Esophagus squamous epithelium (tissue), 5 donors: ENCODE measurements at places on chromosomes 5 and 9.

DNA sequence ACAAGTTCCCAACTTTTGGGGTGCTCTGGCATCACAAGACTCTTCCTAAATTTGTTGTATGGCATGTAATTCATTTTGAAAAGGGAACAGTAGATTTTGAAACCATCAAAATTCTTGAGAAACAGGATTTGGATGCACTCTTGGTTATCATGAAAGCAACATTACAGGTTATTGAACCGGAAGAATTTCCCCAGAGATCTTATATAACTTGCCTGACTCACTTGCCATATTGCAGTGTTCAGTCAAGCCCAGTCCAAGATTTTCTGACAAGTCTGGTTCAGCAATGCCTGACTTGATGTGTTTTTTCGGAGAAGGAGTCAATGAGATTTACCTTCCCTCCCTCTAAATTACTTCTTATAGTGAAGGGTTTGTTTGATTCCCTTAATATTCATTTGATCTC, 32.0 kb downstream of the SMIM15 start:
- no peak for DNase-seq

- DNase-seq, result no peak
These were observed 338.5 kb downstream of the GLIS3 start for GRCh38 chr9:3961409-3961808.

- DNase-seq, result no peak
These were observed 118.6 kb upstream of the DAB2 start for GRCh38 chr5:39543335-39543734.

GRCh38 chr5:2371419-2371710, 380.1 kb downstream of the IRX2 start:
- no peak for DNase-seq

DNA sequence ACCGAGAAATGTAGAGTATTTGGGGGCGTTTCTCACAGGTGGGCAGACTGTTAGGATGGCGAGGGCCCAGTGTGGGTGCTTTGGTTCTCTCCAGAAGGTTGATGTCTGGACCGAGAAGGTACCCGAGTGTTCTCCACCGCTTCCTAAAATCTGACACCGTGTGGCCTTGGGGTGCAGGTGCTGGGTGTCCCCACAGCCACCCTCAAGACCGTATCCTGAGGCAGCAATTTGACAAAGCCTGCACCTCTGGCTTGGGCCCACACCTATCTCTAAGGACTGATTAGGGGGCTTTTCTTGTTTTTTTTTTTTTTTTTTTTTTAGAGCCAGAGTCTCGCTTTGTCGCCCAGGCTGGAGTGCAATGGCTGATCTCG, 1.3 kb downstream of the PPP1R26 start:
- DNase-seq, result no peak

GRCh38 chr5:173835131-173835530, 53.0 kb upstream of the CPEB4 start:
- DNase-seq, result no peak

GRCh38 chr5:148091991-148092964, 28.5 kb downstream of the SPINK5 start:
- DNase-seq, result no peak

GRCh38 chr5:160548949-160549645, 127.4 kb downstream of the PTTG1 start:
- no peak for DNase-seq

DNA sequence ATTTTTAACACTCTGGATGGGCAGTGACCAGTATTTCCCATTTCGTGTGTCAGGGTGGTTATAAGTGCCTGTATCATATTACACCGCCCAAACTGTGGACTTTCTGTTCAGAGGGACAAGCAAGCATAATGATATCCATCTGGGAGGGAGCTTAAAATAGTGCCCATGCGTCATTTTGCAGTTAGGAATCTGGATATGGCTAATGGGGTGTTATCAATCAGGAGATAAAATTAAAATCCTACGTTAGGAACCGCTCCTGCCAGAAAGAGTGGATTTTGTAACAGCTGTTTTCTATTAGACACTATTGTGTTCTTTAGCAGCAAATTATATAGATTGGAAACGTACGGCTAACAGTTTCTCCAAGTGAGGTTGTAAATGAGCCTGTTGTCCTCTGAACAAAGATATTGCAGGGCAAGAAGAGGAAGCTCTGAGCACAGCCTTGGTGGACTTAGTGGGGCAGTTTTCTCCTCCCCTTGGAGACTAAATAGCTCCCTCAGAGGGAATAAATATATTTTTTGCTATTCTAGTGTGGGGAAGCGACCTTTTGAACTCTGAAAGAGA, 160.4 kb downstream of the SPATA31D1 start:
- DNase-seq, result no peak

- no peak for DNase-seq
These were observed 2.1 kb downstream of the TMED9 start for GRCh38 chr5:177594071-177594470.

DNA sequence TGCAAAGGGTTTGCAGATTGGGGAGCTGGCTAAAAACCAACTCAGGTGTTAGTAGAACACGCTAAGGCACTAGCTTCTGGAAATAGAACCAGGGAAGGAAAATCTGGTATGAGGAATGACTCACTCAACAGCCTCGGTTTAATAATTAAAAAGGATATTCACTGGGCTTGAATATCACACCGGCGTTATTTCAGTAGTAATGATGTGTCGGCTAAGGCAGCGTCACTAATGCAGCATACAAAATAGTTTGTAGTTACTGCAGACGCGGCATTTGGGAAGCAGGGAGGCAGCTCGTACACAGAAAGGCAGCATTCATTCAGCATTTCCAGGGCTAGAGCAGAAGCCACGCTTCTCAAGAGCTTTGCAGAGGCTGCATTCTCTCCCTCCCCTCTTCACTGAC, 1.7 kb downstream of the ADRA1B start:
- DNase-seq, result no peak

GRCh38 chr9:136328011-136328621, 777 bp downstream of the GPSM1 start:
- DNase-seq, result no peak

- no peak for DNase-seq
These were observed 535.9 kb upstream of the FTMT start for GRCh38 chr5:121315786-121316185.

DNA sequence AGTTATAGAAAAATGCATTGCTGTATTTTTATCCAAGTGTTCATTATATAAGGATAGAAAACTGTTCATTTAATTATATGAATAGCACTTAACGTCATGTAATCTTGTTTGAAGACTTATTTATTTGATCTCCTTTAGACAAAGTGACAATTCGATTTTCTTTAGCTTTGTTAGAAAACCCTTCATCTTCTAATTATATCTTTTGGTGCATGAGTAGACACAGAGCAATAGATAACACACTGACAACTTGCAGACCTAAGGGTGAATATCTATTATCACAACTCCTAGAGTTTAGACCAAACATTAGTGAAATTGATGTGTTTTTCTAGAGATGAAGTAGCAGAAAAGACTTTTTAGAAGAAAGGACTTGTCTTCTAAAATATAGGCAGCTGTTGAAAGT, 446.4 kb upstream of the SEMA6A start:
- no peak for DNase-seq

GRCh38 chr9:75105841-75106240, 17.5 kb downstream of the OSTF1 start:
- DNase-seq, result no peak

DNA sequence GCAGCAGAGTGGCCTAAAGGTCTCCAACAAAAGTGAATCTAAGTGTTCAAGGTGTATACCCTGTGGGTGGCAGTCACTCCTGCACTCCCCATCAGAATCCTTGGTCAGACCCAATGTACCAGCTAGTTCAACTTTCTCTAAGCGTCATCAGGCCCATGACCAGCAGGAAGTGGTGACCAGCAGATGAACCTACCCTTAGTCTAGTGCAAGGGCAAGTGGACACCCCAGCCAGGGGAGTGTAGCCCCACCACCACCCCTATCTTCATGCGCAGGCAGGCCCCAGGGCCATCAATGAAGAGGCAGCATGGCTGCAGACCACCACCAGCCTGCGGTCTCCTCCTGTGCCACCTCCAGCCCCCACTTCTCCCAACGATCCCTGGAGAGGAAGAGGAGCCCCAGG, 213.1 kb downstream of the AGTPBP1 start:
- no peak for DNase-seq

GRCh38 chr9:118575341-118576070, 793.7 kb downstream of the BRINP1 start:
- DNase-seq, result no peak
